OCI-LY7 (cell line): ENCODE measurements at places on chromosomes 3 and 15. TPM values are rescaled to one million over a fixed set of nuclear protein-coding genes. Genes with fewer than 3 reads are reported as not detected.

DNA sequence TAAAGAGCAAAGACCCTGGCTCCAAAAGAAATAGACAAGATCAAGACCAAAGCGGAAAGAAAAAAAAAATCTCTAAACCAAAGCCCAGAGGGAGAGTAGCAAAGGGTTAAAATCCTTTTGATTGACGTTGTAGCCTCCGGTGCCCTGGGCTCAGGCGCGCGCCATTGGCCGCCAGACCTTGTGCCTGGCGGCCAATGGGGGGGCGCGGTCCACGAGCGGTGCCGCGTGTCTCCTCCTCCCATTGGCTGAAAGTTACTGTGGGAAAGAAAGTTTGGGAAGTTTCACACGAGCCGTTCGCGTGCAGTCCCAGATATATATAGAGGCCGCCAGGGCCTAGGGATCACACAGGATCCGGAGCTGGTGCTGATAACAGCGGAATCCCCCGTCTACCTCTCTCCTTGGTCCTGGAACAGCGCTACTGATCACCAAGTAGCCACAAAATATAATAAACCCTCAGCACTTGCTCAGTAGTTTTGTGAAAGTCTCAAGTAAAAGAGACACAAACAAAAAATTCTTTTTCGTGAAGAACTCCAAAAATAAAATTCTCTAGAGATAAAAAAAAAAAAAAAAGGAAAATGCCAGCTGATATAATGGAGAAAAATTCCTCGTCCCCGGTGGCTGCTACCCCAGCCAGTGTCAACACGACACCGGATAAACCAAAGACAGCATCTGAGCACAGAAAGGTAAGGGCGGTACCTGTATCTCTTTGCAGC lies at the start of gene HES1:
Gene HES1 (plus strand): TSS at position 343 of the 713 bp plus-strand sequence. CDS start 233 bp downstream, at position 576.
- peak; percentile 94 for DNase-seq

DNA sequence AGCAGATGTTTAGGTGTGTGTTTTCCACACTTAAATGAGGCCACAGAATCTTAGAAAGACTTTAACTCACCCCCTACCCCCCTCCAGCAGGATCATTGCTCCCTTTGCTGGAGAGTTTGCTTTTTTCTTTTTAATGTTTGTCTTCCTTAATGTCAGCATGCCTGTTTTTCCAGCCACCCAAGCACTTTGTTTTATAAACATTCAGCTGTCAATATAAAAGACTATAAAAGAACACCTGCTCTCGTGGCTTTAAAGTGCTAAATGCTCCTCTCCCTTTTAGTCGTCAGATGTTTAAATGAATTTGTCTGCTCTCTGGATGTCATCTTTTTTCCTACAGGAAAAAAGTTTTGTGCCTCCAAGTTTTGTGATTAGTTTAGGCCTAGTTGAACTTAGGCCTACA lies 61.7 kb downstream of the SIDT1 start:
- DNase-seq = no peak

The CADM2 gene
- not detected in 2 replicates for total RNA-seq

The LNP1 gene
- total RNA-seq = 10.8 and 12.7 TPM in 2 replicates

The RETNLB gene
- not detected in 2 replicates for total RNA-seq

GRCh38 chr15:70324001-70324974 lies 226.6 kb upstream of the TLE3 start:
- DNase-seq = no peak

DNA sequence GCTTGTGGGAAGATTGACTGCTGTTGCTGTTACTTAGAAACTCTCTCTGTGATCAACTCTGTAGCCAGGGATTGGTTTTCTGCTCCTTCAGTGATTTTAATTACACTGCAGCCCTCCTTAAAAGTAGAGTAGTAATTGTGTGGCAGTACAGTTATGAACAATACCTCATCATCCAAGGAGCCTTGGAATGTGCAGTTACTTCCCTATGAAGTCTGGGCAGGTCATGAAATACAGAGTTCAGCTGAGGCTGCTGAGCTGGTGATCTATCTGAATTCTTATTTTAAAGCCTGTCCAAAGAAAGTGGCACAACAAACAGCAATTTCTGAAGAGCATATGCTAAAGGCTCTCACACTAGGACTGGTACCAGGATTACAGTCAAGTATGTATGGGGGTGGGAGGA lies 37.4 kb upstream of the MRPL3 start:
- DNase-seq = no peak

DNA sequence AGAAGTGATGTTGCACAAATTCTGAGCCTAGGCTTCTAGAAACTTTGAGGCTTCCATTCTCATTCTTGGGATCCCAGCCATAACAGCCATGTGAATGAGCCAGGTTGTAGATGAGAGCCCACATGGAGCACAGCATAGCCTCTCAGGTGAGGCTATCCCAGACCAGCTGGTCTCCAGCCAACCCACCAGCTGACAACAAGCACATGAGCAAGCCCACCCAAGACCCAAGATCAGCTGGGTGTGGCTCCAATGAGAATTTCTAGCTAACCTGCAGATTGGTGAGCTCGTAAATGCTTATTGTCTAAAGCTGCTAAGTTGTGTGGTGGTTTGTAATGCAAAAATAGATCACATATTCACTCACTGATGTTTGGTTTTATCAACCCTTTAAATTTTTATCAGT lies 14.4 kb downstream of the KY start:
- DNase-seq = no peak
